Stimulated activated CD8-positive, alpha-beta memory T cell treated with anti-CD3 and anti-CD28 coated beads, Interleukin-7, amount 100 ng/mL, for 4 hours (primary cell): ENCODE measurements at places on chromosomes 7 and 10.
A peak's percentile ranks its signal among the peaks of the same experiment; 100 is the strongest.

- no peak for DNase-seq
Observed at GRCh38 chr7:29564496-29565223, 1.0 kb downstream of the PRR15 start.

- DNase-seq, result no peak
Observed at GRCh38 chr10:8392216-8392615, 337.7 kb downstream of the GATA3 start.

GRCh38 chr10:117746541-117747448 is 204.2 kb downstream of the EMX2 start:
- DNase-seq, result no peak

DNA sequence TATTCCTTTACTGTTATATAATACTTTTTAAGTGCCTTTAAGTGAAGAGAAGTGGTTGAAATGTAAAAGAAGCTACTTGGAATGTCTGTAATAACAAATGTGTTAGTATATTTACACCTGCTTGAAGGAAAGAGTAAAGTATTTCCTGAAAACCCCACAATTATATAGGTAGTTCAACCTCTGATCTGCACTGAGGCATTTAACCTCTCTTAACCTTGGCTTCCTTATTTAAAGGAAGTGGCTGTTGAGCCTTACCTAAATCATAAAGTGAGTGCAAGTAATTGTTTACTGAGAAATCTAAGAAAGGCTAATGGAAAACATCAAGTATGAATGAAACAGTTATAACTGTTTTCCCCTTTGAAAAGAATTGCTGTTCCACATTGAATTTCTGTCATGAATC is 294.5 kb downstream of the ADK start:
- no peak for DNase-seq

DNA sequence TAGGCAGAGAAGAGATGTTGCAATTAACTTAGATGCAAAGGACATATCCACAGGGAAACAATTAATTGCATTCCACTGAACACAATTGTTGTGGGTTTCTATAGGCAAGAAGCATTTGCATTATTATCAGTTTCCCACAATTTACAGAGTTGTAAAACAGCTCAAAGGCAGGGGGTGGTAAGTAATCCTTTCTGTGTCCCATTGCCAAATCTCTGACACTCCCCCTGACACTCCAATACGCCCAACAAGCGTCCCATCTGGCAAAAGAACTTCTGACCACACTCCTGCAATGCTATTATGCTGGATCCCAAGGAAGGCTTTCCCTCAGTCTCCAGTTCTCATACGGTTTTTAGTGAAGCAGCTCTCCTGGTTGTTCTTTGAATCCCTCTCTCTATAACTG is 179.8 kb downstream of the CXCL12 start:
- no peak for DNase-seq

- DNase-seq, result no peak
Observed at GRCh38 chr7:119556436-119556835, 716.5 kb upstream of the KCND2 start.

- DNase-seq, result no peak
Observed at GRCh38 chr7:146000882-146001281, 115.7 kb upstream of the CNTNAP2 start.

DNA sequence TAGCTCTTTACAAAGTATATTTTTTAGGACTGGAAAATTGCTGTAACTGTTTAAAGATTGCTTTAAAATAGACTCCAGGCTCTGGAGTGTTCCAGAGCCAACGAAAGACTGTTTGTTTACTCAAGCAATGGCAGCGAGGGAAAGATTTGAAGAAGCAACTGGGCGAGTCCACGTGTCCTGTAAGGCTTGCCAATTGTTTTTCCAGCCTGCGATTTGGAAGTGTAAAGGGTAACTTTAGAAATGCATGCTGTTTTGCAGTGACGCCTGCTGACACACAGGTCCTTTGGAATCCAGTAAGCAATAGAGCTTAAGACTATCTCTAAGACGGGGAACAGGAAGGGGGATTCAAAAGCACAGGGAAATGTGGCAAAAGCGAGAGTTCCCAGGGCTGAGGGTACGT is 55.8 kb downstream of the TACC2 start:
- no peak for DNase-seq

- no peak for DNase-seq
Observed at GRCh38 chr10:113983552-113983951, 60.1 kb upstream of the ADRB1 start.

GRCh38 chr10:117137031-117137910 is 799 bp downstream of the VAX1 start:
- no peak for DNase-seq

- DNase-seq, result peak; percentile 54
Observed at GRCh38 chr10:6445671-6446316, 134.3 kb downstream of the PRKCQ start.

- DNase-seq, result no peak
Observed at GRCh38 chr10:113340282-113340681, 212.6 kb upstream of the HABP2 start.

GRCh38 chr7:155526225-155526624 is 20.1 kb downstream of the CNPY1 start:
- no peak for DNase-seq

DNA sequence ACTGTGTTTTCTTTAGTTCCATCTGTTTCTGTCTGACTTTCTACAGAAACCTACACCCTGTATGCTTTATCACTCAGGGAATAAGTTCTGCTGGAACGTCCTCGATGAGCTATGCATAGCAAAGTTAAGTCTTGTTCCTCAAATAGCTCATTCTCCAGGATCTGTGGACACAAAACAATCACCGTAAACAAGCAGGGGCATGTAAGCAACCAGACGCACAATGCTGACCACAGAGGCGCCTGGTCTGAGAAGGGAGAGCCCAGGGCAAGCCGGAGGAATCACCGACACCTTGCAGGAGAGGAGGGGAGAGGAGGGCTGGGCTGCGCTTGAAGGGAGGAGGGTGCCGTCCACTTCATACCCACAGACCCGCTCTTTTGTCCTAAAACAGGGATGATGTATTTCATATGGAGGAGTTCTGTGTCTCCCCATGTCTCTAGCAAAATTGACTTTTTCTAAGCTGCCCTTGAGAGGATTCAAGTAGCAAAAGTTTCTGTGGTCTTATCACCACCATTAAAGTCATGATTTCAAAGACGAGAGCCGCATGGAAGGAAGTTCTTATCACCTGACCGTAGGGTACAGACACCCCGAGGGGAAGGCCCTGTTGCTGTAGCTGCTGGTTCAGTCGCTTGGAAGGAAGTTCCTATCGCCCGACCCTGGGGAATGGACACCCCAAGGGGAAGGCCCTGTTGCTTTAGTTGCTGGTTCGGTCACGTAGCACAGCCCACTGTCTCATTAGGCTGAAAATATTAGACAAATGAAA is 14.3 kb downstream of the CALML3 start:
- DNase-seq, result no peak

DNA sequence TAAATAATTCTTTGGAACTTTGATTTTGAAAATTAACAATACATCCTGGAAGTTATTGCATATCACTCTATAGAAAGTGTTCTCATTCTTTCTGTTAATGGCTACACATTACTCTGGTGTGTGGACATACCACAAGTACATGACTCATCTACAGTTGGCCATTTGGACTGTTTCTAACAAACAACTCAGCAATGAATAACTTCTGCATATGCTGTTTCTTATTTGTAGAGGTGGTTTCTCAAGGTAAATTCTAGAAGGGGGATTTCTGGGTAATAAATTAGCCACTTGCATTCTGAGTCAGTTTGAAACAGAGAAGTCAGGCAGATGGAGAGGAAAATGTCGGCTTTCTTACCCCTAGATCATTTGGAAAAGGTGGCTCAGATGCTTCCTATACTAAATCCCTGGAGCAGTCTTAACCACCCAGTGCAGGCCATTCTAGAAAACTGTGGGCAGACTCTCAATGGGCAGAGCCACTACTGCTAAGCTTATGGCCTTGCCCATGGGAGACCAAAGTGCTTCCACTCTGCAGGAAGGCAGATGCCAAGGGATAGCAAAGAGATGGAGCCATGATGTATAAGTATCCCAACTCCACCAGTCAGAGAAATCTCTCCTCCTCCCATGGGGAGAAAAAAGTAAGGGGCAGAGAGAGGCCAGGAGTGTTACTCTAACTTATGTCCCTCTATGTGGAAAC is 194.0 kb upstream of the PLPP4 start:
- DNase-seq, result no peak

GRCh38 chr10:127743205-127743604 is 6.2 kb downstream of the FOXI2 start:
- no peak for DNase-seq

DNA sequence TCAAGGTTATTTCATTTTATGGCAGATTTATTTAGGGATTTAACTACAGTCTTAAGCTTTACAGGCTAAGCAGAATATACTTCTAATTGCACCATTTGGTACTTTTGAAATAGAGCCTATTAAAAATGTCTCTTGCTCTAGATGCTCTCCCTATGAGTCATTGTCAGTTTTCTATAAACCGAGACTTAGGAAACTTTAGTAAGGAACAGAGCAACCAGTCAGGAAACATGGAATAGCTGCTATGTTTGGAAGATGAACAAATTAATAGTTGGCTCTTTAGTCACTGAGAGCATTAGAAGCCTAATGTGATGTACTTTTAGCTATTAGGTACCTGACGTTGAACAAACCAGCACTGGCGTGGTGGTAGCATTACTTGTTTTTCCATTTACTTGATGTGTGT is 35.3 kb downstream of the INPP5F start:
- no peak for DNase-seq

GRCh38 chr10:33122014-33122809 is 164.2 kb upstream of the ITGB1 start:
- DNase-seq, result no peak

DNA sequence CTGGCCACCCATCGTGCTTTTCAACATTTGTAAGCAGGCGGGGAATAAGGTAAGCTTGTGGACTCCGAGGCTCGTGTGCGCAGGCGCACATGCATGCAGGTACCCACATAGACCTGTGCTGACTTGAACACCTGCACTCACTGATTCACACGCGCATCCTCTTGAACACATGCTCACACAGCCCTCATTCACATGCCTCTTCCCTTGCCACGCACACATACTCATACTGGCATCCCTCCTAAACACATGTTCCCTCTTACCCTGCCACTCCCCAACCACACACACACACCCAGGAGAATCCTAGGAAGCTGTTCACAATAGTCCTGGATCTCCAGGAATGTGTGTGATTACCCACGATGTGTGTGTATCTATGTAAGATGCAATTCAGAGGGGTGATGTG is 44.1 kb upstream of the LBX1 start:
- DNase-seq, result no peak

GRCh38 chr7:6623589-6624245 is 8.3 kb downstream of the ZNF853 start:
- DNase-seq, result no peak
